Epithelial cell of esophagus (primary cell): ENCODE measurements at places on chromosomes 1 and 21.

DNA sequence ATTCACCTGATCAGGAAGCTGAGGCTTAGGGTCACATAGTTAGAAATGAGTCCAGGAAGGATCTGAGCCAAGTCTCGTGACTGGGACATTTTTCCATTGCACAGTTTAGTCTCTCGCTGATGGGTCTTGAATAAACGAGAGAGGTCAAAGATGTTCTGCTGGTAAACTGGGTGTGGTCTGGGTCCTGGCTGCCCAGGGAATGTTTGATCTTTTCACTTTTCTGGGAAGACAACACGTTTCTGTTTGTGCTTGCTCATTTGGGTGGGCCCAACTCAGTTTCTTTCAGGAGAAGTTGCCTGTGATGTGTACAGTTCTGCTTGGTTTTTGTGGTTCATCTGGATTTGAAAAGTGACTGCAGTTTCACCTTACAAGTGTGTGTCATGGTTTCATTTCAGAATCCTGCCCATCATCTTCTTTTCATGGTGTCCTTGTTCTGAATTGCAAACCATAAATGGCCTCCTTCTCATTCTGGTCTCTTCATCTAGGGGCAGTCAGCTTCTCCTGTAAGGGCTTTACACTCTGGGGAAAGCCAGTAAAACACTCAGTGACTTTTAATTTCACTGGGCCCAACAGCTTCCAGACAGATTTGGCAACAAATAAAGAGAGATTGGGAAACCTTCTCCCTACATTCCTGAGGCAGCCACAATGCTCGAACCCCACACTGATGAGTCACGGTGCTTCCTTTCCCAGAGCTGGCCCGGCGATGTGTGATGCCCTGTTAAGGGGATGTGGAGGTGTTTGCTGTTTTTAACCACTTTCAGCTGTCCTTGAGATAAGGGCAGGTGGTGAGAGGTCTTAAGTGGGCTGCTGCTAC is 7.2 kb upstream of the TACSTD2 start:
- peak; percentile 98 for DNase-seq

GRCh38 chr1:241177660-241178059 is 179.3 kb downstream of the RGS7 start:
- DNase-seq = no peak

- peak; percentile 26 for DNase-seq
Observed at GRCh38 chr1:163875927-163876320, 554.2 kb downstream of the NUF2 start.

GRCh38 chr1:59317343-59317742 is 20.4 kb downstream of the FGGY start:
- DNase-seq = no peak

- peak; percentile 13 for DNase-seq
Observed at GRCh38 chr1:118275472-118276115, 90.6 kb upstream of the SPAG17 start.

DNA sequence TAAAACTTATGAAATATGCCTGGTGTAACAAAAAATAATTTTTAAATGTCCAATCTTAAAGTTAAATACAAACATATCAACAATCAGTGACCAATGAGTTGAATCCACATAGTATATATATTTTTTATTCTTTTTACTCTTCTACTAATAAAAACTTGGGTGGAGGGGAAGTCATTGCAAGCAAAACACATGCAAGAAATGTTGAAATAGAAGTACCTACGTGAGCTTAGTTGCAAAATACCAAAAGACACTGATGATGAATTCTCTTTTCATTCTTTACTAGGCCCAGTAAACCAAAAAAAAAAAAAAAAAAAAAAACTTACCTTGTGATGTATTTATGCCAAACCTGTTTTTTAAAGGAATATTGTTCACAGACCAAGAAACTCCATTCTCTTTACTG is 26.4 kb upstream of the PLA2G4A start:
- DNase-seq = peak; percentile 25

- DNase-seq = no peak
Observed at GRCh38 chr1:230972855-230973271, 5.8 kb downstream of the TTC13 start.

DNA sequence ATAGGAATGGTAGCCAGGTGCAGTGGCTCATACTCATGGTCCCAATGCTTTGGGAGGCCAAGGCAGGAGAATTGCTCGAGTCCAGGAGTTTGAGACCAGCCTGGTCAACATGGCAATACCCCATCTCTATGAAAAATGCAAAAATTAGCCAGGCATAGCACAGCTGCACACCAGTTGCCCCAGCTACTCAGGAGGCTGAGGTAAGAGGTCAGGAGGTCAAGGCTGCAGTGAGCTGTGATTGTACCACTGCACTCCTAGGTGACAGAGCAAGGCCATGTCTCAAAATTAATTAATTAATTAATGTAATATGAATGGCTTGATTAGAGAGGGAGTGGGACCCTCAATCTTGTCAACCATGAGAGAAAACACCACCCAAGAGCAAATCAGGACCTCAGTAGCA is 198.7 kb upstream of the DUSP10 start:
- DNase-seq = no peak

DNA sequence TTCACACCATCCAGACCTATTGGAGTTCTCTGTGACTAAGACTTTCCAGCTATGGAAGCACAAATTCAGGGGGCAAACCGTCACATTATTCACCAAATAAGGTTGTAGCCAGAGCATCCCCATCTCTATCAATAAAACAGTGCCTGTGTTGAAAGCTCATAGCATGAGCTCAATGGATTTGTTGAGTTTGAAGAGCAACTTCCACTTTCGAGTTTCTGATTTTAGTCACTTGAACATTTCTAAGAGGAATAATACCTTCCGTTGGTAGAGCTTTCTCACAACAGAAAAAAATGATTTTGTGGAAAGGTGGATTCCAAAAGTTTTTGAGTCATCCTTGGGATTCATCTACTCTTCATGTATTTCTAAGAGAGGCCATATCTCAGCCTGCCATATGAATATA is 13.0 kb upstream of the ELAVL4 start:
- no peak for DNase-seq

DNA sequence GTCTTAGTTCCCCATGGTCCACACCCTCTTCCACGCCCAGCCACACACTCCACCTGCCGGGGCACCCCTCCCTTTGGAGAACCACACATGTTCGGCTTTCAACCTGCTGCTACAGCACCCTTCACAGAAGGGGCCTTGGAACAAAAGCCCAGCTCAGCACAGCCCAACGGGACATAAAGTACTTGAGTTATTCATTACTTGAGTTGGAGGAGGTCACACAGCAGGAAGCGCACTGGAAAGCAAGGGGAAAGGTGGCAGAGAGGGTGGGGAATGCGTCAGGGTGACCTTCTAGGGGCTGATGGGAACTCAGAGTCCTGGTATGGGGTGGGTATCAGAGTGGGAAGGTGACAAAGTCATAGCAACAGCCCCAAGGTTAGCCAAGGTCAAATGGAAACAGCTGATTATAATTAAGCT is 3.0 kb upstream of the ATP1B1 start:
- DNase-seq = no peak

DNA sequence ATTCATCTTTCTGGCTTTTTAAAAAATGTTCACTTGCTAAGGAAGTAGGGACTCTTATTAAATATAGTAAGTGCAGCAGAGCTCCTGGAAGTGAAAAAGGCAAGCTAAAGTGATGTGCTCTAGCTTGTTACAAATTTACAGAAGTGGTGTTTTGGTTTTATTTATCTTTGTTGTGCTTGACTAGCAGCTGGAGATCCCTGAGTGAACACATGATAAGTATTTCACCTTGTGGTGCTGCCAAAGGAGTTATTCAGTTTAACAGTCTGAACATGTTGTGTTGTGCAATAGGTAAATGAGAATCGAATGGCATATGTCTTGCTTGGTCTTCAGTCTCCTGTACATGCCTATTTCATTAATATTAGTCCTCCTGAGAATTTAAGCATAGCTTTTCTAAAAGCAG is 315.7 kb downstream of the TPR start:
- peak; percentile 91 for DNase-seq

GRCh38 chr1:154760469-154760933 is 109.6 kb downstream of the KCNN3 start:
- DNase-seq = peak; percentile 55

DNA sequence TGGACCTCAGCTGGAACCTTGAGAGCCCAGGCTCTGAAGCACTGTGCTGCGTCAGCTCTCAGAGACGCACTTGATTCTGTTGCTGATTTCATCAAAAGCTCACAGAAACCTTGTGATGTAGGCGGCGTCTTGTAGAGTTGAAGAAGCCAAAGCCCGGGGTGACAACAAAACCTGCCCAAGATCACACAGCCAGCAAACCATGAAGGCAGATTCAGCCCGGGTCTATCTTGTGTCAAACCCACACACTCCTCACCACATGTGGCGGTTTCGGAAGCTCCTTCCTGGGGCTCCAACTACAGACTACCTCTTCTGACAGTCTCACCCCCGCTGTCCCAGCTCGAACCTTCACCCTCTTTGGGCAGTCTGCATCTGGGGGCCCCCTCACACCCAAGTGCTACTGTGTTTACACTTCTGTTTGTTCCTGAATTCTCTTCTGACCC is 50.4 kb downstream of the TENT5C start:
- no peak for DNase-seq

GRCh38 chr1:25541889-25542658 is 1.3 kb upstream of the LDLRAP1 start:
- DNase-seq = no peak

- no peak for DNase-seq
Observed at GRCh38 chr1:226378071-226378470, 29.8 kb downstream of the PARP1 start.

GRCh38 chr1:3553166-3553939 is 58.0 kb downstream of the MEGF6 start:
- DNase-seq = peak; percentile 74

- no peak for DNase-seq
Observed at GRCh38 chr1:206793620-206794019, 21.3 kb upstream of the IL10 start.

GRCh38 chr1:67184838-67185421 is 18.7 kb downstream of the IL23R start:
- no peak for DNase-seq

GRCh38 chr1:115135681-115136080 is 46.4 kb upstream of the TSPAN2 start:
- DNase-seq = peak; percentile 67

DNA sequence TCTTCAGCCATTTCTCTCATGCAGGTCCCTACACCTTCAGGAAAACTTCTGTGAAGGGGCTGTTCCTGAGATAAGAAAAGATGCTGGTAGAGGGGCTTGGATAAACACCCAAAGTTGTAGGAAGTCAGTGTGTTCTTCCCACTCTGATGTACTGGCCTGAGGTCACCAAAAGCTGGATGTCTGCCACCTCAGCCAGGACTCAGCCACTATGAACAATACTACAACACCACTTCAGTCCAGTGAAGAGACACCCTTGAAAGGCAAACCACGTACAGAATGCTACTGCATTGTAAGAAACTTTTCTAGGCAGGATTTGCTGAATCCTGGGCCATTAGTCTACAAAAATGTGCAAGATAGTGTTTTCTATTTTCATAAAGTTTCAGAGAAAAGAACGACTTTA is 2.4 kb downstream of the PTPN14 start:
- no peak for DNase-seq

- DNase-seq = peak; percentile 31
Observed at GRCh38 chr1:53715478-53715877, 23.5 kb downstream of the GLIS1 start.

DNA sequence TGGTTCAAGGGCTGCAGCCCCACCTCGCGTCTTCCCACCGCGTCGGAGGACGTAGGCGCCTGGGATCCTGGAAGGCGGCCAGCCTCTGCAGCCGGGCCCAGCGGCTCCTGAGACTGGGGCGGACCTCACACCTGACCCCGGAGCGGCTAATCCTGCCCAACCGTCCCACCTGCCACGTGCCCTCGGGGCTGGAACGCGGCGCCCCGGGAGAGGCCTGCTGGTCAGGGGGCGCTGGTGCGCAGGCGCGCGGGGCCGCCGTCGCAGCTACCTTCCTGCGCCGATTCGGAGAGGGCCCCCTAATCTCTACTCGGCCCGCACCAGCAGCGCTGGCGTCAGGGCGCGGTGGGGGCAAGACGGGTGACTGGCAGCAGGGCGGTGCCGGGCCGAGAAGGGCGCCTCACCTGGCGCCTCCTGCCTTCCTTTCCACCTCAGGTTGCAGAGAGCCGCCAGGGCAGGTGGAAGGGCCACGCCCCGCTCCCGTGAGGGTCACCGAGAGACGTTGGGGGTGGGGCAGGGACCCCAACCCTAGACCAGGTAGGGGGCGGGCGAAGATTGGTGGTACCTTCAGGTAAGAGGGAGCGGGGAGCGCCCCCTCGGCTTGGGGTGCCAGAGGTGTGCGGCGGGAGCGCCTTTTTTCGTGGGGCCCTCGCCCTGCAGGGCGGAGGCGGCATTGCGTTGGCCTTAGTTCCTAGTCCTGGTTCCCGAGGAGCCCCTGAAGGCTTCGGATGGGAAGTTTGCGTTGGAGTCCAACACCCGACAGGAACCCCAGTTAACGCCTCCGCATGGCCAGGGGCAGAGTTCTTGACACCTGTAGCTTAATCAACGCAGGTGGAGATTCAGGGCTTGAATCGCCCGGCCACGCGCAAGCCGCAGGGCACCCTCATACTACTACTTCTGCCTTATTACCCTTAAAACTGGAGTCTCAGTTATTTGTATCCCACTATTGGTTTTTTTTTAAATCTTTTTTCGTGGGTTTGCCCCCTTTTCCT is at the start of gene TDRD5:
TSS of gene TDRD5 (plus strand) at position 241 of the 989 bp plus-strand sequence. CDS start 784 bp downstream, outside the sequence.
- DNase-seq = peak; percentile 11

DNA sequence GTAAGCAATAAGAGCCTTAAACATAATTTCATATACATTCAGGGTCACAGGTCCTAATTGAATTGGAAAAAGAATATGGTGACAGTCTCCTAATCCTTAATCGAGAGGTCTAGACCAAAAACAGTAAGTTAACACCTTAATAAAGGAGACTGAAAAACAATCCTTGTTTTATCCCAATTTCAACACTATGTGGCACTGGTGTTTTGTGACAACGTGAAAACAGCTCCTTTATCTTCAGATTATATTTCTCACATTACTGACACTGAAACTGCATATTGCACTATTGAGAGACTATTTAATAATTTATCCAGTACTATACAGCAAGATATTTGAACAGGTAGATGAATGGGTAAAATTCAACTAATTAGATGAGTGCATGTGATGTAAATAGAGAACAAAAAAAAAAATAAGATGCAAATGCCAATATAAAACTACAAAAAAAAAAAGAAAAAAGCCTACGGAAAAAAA is 34.1 kb downstream of the TP53BP2 start:
- peak; percentile 44 for DNase-seq

DNA sequence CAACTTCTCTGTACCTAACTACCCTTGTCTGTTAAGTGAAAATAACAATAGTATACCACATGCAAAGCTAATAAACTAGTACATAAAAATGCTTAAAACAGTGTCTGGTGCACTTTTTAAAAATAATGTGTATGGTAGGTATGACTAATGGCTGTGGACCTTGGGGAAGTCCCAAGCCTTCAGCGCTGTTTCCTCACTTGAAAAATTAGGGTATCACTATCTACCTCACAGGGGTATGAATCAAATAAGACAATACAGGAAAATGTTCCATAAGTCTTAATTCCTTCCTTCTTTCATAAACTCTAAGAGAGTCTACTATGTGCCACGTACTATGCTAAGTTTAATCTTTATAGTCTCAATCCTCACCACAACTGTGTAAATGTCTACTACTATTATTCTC is 32.0 kb downstream of the EGLN1 start:
- peak; percentile 54 for DNase-seq

- DNase-seq = peak; percentile 80
Observed at GRCh38 chr1:89632657-89633247, at the start of gene LRRC8C. TSS of gene LRRC8C (plus strand) at chr1:89633120. CDS start at chr1:89686474, 53,354 bp downstream.
